ENCODE measurements at places on chromosomes 1 and 21.

DNA sequence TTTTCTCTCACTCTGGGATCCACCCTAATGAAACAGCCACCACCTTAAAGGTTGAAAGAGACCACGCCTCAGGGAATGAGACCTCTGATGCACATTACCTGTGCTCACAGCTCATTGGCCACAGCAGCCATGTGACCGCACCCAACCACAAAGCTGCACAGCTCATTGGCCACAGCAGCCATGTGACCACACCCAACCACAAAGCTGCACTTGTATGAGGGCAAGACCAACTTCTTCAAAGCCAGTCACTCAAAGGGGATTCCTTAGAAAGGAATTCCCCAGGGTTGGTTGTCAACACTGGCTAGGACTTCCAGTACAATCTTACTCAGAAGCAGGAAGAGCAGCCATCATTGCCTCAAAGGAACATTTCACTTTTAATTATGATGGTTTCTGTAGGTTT is 43.6 kb upstream of the PDE9A start:
- DNase-seq = no peak

DNA sequence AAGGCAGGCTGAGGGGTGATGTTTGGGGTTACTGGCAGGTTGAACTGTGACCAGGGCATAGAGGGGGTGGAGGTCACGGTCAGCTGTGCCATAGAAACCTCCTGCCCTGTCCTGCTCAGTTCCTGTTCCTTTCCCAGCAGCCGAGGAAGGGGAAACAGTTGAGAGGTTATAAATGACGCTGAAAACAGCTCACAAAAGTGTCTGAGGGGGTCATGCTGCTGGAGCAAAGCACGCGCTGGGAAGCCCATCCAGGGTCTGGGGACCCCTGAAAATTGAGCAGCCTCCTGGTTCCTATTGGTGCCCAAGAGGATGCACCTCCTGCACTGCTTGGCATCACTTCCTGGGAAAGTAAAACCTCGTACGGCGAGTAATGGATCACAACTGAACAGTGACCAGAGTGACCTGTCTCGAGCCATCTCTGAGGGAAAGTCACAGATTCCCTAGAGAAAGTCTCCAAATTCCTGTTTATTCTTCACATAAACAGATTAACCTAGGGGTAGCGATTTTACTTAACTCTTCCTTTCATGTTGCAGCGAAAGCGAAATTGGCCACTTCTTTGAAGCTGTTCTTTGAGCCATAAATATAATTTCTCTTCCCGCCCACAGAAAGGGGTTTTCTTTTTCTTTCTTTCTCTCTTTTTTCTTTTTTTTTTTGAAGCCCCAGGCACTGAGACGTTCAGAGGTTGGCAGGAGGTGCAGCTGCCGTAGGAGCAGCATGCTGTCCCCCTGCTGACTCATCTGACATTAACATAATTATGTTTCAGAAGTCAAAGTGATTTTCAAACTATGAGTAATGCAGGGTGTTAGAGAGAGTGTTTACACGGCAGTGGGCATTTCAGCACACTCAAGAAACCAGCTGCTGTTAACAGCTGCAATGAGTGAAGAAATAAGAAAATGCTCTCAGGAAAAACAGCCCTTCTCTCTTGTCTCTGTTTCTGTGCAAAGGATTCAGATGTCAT is 41.8 kb upstream of the ATF3 start:
- DNase-seq = no peak

DNA sequence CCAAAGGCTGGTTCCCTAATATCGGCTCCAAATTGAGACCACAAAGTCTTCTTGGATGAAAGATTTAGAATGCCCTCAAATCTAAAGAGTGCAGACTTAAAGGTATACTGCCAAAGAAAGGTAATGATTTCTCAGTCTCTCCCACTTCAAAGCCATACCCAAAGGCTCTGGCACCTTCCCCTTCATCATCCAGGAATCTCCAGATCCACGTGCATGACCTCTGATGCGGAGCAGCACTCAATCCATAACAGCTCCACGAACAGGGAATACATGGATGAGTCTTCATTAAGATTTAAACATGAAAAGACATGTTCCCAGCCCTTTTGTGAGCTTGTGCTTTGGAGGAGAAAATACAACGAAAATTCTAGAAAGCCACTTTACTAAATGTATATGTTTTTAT is 453.9 kb downstream of the DSCAM start:
- no peak for DNase-seq

- no peak for DNase-seq
Observed at GRCh38 chr1:55571767-55572166, 356.6 kb upstream of the USP24 start.

DNA sequence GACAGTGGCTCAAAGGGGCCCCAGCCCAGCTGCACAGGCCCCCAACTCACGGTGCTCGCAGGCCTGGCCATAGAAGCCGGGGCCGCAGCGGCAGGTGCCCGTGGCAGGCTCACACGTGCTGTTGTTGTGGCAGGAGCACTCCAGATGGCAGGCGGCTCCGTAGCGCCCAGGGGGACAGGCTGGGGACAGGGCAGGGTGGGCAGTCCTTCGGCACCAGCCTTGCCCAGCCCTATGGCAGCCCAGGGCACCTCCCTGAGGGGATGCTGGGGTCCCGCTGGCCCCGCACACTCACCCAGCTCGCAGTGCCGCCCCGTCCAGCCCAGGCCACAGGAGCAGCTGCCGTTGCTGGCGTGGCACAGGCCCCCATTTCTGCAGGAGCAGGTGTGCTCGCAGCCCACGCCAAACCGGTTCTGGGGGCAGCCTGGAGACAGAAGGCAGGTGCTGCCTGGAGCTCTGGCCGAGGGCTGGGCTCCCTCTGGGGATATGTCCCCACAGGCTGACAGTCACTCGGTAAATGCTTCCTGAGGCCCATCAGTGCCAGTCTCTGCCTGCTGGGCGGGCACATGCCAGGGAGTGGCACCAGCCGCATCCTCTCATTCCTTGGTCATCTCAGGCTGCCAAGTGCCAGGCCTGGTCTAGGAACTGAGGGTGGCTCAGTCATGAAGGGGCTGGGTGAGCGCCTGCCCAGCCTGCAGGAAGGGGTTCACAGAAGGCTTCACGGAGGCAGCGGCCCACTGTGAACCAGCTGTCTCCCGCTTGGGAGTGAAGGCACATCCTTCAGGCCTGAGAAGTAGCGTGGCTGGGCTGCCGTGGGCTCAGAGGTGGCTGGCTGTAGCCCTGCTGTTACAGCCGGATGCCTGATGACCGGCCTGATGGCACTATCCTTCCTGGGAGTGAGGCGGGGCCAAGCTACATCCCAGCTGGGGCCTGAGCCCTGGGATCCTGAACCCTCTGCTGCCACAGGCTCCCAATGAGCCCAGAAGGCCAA is 40.1 kb downstream of the ARHGEF16 start:
- no peak for DNase-seq

DNA sequence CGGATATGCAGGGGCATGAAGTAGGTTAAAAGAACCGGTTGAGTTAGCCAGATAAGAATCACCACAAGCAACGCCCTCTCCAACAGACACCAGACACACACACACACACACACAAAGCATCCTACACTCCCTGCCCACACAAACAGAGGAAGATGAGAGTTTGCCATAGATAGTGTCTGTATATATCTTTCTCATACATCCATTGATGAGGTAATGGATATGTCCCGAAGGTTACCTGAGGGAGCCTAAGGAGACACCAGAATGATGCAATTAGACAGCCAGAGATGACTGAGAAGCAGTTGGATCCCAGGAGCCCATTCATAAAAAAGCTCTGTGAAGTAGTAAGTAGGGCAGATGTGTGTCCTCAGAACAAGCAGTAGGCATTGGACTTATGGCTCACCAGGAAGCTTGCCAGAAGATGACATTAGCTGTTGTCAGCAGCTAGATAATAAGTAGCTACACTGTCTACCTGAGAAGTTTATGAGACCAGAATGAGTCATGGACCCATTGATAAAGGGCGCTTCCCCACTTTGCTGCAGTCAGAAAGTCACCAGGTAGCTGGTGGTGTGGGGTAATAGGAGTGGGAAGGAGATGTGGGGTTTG is 247.0 kb downstream of the KCNT2 start:
- no peak for DNase-seq

DNA sequence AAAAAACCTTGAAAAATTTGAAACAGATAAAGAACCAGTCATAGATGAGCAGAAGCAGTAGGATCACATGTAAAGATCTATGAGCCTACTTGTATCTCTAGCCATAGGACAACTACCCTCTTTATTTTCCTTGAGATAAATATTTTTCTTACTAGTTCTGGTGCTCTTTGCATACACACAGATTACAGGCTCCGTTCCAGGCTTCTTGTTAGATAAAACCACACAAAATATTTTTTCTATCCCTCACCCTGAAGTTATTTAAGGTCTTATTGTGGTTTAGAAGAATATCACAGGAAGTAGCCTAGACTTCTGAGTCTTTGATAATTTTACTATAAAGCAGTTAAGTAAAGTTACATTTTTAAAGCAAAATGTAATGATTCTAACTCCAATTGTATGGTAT is 512.2 kb downstream of the NEGR1 start:
- no peak for DNase-seq

DNA sequence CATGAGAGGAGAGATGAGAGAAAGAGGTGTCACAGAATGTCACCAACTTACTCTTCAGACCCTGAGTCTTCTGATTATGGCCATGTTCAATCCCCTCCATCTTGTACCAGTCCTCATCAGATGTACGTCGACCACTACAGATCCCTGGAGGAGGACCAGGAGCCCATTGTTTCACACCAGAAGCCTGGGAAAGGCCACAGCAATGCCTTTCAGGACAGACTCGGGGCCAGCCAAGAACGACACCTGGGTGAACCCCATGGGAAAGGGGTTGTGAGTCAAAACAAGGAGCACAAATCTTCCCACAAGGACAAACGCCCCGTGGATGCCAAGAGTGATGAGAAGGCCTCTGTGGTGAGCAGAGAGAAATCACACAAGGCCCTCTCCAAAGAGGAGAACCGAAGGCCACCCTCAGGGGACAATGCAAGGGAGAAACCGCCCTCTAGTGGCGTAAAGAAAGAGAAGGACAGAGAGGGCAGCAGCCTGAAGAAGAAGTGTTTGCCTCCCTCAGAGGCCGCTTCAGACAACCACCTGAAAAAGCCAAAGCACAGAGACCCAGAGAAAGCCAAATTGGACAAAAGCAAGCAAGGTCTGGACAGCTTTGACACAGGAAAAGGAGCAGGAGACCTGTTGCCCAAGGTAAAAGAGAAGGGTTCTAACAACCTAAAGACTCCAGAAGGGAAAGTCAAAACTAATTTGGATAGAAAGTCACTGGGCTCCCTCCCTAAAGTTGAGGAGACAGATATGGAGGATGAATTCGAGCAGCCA is 8.0 kb downstream of the ELOA start:
- no peak for DNase-seq

DNA sequence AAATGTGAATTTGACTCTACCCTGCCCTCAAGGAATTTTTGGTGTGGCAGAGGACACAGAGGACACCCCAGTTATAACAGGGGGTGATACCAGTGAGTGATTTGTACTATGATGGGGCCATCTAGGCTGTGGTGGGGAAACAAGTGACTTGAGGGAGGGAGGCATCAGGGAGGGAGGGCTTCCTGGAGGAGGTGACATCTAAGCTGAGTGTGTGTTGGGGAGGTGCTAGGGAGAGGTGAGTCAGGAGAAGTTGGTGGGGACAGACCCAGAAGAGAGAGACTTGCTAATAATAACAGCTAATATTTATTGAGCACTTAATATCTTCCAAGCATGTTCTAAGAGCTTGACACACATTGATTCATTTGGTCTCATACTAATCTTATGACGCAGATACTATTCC is 19.9 kb upstream of the TTC4 start:
- DNase-seq = no peak

DNA sequence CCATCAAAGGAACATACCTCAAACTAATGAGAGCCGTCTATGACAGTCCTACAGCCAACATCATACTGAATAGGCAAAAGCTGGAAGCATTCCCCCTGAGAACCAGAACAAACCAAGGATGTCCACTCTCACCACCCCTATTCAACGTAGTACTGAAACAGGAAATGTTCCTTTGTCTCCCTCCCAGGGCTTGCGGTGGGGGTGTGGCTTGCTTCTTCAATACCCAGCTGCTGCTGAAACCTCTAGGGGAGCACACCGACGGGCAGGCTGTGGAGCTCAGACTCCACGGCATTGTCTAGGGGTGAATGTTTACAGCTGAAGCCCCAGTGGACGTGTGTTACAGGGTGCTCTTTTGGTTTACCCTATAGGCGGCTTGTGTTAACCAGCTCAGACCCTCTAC is 30.5 kb upstream of the B3GALT2 start:
- DNase-seq = no peak

Data from mesothelial cell of epicardium (in vitro differentiated cells).